Lower lobe of right lung (tissue), 2 donors: ENCODE measurements at places on chromosomes 11 and 22.

GRCh38 chr22:42154293-42155052 is 23.9 kb upstream of the CYP2D6 start:
- H3K4me1 ChIP-seq: no peaks in the 10 kb centered on the region
- no peak overlapping the region for H3K27ac ChIP-seq
- peaks cover 33% of the 10 kb centered on the region for H3K36me3 ChIP-seq
- DNase-seq: no peak
- no peak overlapping the region for H3K4me3 ChIP-seq
- no peaks in the 10 kb centered on the region for H3K27me3 ChIP-seq

DNA sequence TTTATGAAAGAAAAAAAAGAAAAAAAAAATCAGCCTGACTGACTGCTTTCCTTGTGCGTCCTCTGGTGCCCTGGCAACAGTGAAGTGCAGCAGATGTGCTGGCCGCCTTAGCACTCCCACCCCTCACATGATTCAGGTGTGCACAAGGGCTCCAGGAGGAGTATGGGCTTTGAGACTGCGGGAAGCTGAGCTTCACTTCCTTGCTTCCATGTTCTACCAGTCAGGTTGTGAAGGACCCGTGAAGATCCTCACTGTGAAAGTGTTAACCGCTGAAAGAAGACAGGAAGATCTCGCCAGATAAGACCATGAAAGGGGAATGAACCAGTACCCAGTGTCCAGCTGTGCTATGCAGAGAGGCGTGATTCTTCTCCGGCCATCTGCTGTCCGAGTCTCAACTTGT is 48.2 kb downstream of the HIRA start:
- DNase-seq: no peak
- H3K27ac ChIP-seq: no peak overlapping the region
- H3K4me3 ChIP-seq: no peak overlapping the region
- no peaks in the 10 kb centered on the region for H3K4me1 ChIP-seq
- peaks cover 89% of the 10 kb centered on the region for H3K36me3 ChIP-seq

- peak overlapping the region; percentile 26 for H3K27ac ChIP-seq
- no peaks in the 10 kb centered on the region for H3K36me3 ChIP-seq
- DNase-seq: no peak
- H3K4me1 ChIP-seq: peaks cover 20% of the 10 kb centered on the region
Observed at GRCh38 chr11:45025716-45026492, 75.2 kb upstream of the TP53I11 start.

- H3K27me3 ChIP-seq: peaks cover 20% of the 10 kb centered on the region
- H3K4me3 ChIP-seq: no peak overlapping the region
- no peaks in the 10 kb centered on the region for H3K36me3 ChIP-seq
Observed at GRCh38 chr22:17013396-17014100, 5.5 kb upstream of the GAB4 start.

GRCh38 chr22:36806835-36807234 is 10.0 kb downstream of the PVALB start:
- no peaks in the 10 kb centered on the region for H3K4me1 ChIP-seq
- no peak for DNase-seq
- no peak overlapping the region for H3K27ac ChIP-seq
- H3K36me3 ChIP-seq: no peaks in the 10 kb centered on the region
- no peak overlapping the region for H3K4me3 ChIP-seq

- no peak overlapping the region for H3K4me3 ChIP-seq
- DNase-seq: no peak
- H3K27me3 ChIP-seq: peaks cover 43% of the 10 kb centered on the region
- H3K4me1 ChIP-seq: no peaks in the 10 kb centered on the region
Observed at GRCh38 chr11:13016415-13016814, 7.3 kb downstream of the RASSF10 start.

DNA sequence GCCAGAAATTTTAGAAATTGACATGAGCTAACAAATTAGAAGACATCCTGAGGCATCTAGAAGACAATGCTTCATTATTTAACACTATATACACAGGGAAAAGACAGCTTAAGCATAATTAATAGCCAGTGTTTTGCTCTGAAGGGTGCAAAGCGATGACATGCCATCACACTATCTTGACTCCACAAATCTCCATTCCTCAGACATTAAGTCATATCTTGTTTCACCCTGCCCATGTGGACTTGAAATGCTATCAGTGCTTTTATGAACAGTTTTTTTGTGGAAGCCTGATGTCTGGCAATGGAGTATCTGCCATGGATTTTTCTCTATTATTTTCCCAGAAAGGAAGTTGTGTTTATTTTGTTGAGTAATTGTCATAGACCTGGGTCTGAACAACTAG is 2.3 kb downstream of the CARD18 start:
- no peaks in the 10 kb centered on the region for H3K36me3 ChIP-seq
- no peak for DNase-seq
- no peak overlapping the region for H3K4me3 ChIP-seq

DNA sequence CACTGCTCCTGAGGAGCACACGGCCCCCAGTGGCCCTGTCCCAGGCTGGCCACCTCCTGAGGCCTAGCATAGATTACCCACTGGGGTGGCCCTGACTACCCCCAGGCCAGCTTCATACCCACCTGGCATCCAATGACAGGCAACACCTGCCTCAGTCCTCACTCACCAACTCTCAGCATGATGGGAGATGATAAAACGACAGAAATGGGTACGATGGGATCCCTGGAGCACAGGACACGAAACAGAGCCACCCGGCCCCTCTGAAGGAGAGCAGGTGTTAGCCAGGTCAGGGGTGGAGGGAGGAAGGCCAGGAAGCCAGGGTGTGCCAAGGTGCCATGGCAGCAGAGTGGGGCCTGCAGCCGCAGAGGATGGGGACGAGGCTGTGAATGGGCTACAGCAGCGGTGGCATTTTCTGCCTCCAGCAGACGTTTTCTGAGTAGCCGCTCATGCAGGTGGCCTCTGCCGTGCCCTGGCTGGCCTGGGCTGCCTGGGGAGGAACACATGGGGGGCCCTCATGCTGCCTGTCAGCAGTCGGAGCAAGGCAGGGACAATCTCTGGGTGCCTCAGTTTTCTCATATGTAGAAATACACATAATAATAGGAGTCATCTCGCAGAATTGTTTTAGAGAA is 50.2 kb upstream of the FGF3 start:
- DNase-seq: no peak
- H3K4me3 ChIP-seq: no peak overlapping the region
- H3K27ac ChIP-seq: no peak overlapping the region
- H3K27me3 ChIP-seq: peaks cover 13% of the 10 kb centered on the region
- no peaks in the 10 kb centered on the region for H3K36me3 ChIP-seq
- H3K4me1 ChIP-seq: no peaks in the 10 kb centered on the region

- no peaks in the 10 kb centered on the region for H3K27me3 ChIP-seq
- no peaks in the 10 kb centered on the region for H3K36me3 ChIP-seq
- no peak for DNase-seq
- H3K27ac ChIP-seq: no peak overlapping the region
- no peaks in the 10 kb centered on the region for H3K4me1 ChIP-seq
- no peak overlapping the region for H3K4me3 ChIP-seq
Observed at GRCh38 chr11:98674390-98674789, 346.4 kb upstream of the CNTN5 start.

DNA sequence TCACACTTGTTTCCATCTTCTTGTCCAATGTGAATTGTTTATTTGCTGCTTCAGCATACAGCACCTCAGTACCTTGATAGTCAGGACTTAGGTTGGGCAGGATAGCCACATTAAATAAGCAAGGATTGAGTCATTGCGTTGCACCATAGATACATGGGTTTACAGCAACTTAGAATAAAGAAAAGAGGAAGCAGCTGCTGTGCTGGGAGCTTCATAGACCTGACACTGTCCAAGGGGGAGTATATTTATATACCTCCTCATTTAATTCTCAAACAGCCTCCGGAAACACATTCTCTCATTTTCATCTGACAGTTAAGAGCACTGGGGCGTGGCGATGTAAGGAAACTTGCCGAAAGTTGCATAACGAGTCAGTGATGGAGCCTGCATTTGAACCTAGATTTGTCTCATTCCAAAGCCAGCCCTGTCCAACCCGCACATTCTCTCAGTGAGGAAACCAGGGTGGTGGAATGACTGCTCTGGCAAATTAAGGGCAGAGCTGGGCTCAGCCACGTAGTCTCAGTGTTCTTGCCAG is 42.2 kb downstream of the UBASH3B start:
- no peak overlapping the region for H3K4me3 ChIP-seq
- H3K4me1 ChIP-seq: peaks cover 12% of the 10 kb centered on the region
- H3K27ac ChIP-seq: peak overlapping the region; percentile 18
- H3K27me3 ChIP-seq: no peaks in the 10 kb centered on the region

DNA sequence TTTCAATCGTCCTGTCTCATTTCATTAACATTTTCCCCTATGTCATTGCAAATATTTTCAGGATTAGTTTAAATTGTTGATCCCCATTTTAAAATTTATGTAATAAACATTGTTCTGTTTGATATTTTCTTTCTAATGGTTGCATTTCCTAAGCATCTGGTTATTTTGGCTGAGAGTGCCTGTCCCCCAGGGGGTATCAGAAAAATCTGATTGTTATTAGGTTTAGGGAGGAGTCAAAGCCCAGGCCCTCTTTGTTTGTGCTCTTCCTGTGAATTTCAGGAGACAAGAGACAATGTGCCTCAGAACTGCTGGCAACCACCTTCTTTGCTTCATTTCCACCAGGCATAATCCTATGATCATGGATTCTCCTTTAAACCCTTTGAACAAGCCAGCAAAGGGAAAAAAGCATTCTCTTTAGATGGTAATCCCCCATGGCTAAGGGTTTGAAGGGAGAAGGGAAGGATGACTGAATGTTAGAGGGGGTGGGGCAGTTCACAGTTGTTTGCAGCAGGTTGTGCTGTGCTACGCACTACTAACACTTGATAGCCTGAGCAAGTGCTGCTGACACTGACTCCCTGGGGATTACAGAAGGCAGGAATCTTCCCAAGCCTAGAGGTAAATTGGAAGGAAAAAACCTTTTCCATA is 462.4 kb upstream of the LRRC4C start:
- H3K36me3 ChIP-seq: no peaks in the 10 kb centered on the region
- no peak for DNase-seq
- H3K27ac ChIP-seq: no peak overlapping the region
- no peak overlapping the region for H3K4me3 ChIP-seq

DNA sequence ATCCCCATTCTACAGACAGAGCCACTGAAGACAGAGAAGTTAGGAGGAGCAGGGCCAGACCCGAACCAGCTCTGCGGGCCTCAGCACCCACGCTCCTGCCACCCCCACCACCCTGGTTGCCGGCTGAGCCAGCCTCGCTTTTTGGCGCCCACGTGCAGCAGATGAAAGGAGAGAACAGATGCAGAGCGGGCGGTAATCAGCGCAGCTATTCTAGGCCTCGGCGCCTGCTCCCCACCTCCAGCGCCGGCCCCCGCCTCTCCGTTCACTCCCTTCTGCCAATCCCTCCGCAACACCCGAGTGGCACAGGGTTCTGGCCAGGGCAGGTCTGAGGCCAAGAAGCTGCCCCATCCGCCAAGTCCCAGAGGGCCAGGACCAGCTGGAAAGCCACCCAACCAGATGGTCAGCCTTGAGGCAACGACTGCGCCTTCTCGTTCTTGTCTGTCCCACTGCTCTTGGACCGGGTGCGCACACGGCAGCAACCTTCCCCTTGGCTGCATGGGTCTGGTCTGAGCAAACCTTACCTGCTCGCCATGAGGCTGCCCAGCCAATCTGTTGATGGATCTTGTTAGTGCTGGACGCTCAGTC is 16.8 kb downstream of the DNAL4 start:
- no peaks in the 10 kb centered on the region for H3K27me3 ChIP-seq
- peaks cover 39% of the 10 kb centered on the region for H3K36me3 ChIP-seq
- no peak overlapping the region for H3K4me3 ChIP-seq

GRCh38 chr11:124415356-124415923 is 9.2 kb downstream of the OR8B4 start:
- no peaks in the 10 kb centered on the region for H3K4me1 ChIP-seq
- no peak overlapping the region for H3K27ac ChIP-seq
- no peak for DNase-seq
- H3K4me3 ChIP-seq: no peak overlapping the region
- no peaks in the 10 kb centered on the region for H3K36me3 ChIP-seq
- no peaks in the 10 kb centered on the region for H3K27me3 ChIP-seq

DNA sequence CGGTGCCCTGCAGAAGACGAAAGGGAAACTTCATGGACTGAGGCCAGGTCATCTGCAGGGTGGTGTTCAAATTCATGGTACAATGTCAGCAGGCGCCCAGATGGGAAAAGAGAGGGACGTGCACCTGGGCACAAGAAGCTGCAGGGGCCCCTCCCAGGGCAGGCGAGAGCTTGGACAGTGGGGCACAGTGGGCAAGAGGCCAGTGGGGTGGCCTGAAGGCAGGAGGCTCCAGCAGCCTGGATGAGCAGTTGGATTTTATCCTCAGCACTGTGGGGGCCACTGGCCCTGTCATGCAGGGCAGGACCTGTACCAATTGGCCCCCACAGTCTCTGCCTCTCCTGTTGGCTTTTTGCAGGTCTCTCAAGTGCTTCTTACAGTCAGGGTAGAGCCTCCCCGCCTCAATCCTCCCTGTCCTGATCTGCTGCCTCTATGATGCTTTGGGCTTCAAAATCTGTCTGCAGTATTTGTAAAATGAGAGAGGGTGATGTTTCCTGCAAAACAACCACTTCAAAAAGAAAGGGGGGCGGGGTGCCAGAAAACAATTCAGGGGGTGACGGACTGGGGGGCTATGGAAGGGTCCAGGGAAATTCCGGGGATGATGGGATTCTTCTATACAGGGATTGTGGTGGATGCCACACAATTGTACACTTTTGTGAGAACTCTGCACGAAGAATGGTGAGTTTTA is 1.7 kb upstream of the BID start:
- no peaks in the 10 kb centered on the region for H3K27me3 ChIP-seq
- H3K4me3 ChIP-seq: no peak overlapping the region
- DNase-seq: no peak
- no peak overlapping the region for H3K27ac ChIP-seq

GRCh38 chr11:95575517-95575916 is 214.1 kb downstream of the FAM76B start:
- H3K4me3 ChIP-seq: no peak overlapping the region
- H3K27me3 ChIP-seq: no peaks in the 10 kb centered on the region
- H3K27ac ChIP-seq: no peak overlapping the region
- no peaks in the 10 kb centered on the region for H3K4me1 ChIP-seq
- no peaks in the 10 kb centered on the region for H3K36me3 ChIP-seq

- H3K27ac ChIP-seq: no peak overlapping the region
- no peak for DNase-seq
- H3K4me1 ChIP-seq: no peaks in the 10 kb centered on the region
- H3K27me3 ChIP-seq: peaks cover 34% of the 10 kb centered on the region
Observed at GRCh38 chr22:49152127-49152938, 675.3 kb downstream of the BRD1 start.

- no peak overlapping the region for H3K27ac ChIP-seq
- H3K4me3 ChIP-seq: no peak overlapping the region
- no peaks in the 10 kb centered on the region for H3K36me3 ChIP-seq
- H3K27me3 ChIP-seq: no peaks in the 10 kb centered on the region
- no peaks in the 10 kb centered on the region for H3K4me1 ChIP-seq
- DNase-seq: no peak
Observed at GRCh38 chr11:75029836-75030631, 41.3 kb downstream of the NEU3 start.

DNA sequence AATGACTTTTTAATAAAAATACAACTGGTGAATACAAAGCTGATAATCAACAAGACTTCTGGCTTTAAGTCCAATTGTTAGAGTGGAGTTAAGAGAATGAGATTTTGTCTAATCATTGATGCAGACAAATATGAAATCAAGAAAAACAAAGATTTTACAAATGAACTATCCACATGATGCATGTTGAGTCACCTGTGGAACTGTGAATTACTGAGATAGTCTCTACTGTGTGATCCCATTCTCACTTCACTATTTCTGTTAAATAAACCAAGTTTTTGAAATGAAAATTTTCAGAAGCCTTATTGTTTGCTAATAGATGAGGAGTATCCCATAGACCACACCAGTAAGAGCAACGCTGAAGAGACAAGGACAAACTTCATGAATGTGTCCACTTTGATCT is 8.4 kb upstream of the CTSC start:
- DNase-seq: no peak
- peaks cover 4% of the 10 kb centered on the region for H3K4me1 ChIP-seq
- H3K27ac ChIP-seq: no peak overlapping the region
- no peaks in the 10 kb centered on the region for H3K27me3 ChIP-seq
